Hippocampal formation (tissue), 2 donors: ENCODE measurements at places on chromosomes 6 and 20.

DNA sequence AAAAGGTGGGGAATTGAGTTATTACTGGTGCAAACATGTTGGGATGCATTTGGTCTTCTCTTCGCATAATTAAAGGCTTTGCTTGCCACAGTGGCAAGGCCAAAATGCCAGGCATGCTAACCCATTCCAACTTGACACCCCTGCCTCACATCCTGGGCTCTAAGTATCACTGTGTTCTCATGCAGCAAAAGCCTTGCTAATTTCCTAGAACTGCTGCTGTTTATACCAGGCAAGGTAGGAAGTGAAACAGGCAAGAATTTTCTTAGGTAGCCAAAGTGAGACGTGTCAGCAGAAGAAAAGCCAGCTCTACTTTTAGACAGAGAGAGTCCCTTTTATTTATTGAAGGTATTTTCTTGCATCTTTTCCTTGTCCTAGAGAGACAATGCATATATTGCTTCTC is 41.2 kb downstream of the LYRM2 start:
- no peak for DNase-seq

GRCh38 chr6:8983202-8983688 is 547.9 kb upstream of the SLC35B3 start:
- peak; percentile 56 for DNase-seq

DNA sequence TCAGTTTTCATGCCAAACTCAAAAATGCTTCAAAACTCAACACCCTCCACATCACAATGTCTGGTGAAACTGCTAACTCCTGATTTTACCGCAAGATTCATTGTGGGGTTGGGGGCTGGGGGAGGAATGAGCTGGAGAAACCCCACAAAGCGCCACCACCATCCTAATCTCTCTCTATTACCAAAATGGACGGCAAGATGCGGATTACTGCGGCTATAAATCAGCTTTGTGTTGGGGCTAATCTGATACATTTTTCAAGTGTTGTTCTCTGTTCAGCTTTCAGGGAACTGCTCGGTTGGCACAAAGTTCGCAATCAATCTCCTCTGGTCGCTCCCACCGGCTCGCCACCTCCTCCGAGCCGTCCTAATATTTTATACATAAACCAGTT is 83.7 kb downstream of the TMEM242 start:
- DNase-seq, result no peak

DNA sequence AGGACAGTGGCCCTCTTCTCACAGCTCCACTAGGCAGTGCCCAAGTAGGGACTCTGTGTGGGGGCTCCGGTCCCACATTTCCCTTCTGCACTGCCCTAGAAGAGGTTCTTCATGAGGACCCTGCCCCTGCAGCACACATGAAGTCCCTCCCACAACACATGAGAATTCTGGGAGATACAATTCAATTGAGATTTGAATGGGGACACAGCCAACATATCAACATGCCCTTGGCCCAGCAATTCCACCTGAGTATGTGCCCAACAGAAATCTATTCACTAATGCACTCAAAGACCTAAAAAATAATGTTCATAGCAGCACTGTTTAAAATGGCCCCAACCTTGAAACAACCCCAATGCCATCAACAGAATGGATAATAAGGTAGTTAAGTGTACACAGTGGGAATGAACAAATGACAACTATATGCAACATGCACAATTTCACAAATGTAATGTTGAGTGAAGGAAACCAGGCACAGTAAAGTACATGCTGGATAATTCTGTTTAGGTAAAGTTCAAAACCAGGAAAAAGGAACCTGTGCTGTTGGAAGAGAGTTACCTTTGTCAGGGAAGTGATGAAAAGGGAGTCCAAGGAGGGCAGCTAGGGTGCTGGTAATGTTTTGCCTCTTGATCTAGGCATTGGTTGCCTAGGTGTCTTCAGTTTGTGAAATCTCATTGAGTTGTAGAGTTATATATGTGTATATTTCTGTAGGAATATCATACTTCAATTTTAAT is 16.1 kb downstream of the ISM1 start:
- no peak for DNase-seq

DNA sequence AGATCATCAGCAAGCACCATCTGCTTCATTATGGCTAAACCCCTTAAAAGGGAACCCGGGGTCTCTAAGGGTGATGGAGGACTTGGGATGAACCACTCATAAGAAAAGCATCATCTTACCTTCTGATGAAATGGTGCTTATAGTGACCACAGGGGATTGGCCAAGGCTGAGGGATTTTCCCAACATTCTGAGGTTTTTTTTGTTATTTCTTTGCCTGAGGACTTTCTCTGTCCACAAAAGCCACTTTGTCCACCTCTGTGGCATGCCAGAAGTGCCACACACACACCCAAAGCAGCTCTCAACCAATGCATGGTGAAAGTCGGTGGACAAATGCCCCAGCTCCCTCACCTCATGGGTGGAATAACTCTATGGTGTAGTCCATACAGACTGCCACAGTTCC is 79.3 kb upstream of the TOP1 start:
- no peak for DNase-seq

DNA sequence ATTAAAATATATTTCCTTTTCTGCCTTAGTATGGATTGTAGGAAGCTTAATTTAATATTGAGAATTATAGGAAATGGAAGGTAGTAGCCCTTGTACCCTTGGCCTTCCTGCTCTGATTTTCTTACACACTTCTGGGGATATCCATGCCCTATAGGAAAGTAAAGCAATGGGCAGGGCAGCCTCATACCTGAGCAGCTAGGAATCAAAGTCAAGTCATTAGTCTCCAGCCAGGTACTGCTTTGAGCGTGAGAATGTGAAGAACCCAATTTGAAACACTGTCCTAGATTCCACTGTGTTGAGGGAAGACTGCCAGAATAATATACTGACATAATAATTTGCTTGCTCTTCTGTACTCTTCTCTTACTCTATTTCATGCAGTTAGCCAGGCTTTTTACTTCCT is 51.0 kb upstream of the L3MBTL3 start:
- DNase-seq, result no peak

DNA sequence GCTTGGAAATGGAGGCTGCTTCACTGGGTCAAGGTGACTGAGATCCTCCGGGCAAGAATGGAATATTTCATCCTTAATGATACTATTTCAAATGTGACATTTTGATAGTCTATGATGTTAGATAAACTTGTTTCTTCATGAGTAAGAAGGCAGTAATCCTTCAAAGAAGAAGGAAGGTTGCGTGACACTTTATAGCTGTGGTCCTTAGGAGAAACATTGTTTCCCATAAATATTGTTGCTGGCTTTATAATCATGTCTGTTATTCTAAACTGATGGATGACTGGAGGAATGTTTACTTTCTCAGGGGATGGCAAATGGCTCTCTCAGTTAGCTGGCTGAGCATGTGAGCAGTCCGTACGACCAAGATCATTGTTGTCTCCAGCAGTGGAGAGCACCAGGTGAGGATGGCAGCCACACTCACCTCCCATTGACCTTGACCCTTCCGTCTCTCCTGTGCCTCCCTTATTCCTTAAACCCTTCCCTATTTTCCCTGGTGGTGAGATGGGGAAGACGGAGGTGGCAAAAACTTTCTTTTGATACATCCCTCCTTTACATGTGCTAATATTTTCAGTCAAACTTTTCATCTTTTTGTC is 171.2 kb upstream of the OLIG3 start:
- DNase-seq, result no peak

GRCh38 chr20:39588148-39588757 is 626.1 kb downstream of the DHX35 start:
- DNase-seq, result no peak

DNA sequence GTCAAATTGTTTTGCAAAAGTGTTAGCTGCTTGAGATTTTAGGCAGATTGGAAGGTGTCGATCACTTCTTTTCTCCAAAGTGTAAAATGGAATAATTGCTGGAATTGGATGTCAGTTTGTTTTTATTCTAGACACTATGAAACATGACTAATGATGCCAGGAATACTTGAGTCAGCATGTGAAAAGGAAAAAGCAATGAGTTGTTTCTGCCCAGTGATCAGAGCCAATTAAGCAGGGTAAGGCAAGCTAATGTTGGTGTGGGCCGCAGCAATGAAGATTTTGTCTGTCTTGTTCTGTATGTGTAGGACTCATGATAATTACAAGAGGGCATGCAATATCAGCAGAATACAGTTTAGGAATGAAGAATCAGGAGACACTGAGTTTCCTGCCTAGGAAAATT is 110.3 kb downstream of the CARMIL1 start:
- no peak for DNase-seq

GRCh38 chr6:73667798-73668197 is 14.0 kb upstream of the SLC17A5 start:
- DNase-seq, result no peak

- DNase-seq, result no peak
These were observed 40.2 kb downstream of the MRPL14 start for GRCh38 chr6:44086931-44087574.
